GM04503 (cell line): ENCODE measurements at places on chromosomes 12 and 14.

DNA sequence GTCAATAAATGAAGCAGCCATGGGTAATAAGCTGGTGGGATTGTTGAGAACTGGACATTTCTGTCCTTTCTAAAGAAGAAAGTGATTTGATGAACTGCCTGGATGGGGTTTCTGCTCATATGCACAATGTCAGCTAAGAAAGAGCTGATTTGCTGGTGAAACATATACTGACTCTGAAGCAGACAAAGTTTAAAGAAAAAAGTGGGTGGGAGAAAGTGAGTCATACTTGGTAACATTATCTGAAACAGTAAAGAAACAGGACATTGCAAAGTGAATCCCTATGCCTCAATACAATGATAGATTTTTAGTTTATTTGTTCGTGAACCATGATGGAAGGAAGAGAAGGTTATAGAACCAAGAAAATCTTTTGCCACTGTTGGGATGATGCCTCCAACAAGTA, 95.6 kb upstream of the DNM1L start:
- no peak for DNase-seq

- no peak for DNase-seq
Observed at GRCh38 chr14:72894623-72895378, 900 bp upstream of the DPF3 start.

- DNase-seq: no peak
Observed at GRCh38 chr12:12954356-12954755, 2.4 kb upstream of the GPRC5D start.

- DNase-seq: no peak
Observed at GRCh38 chr14:68741477-68741791, 51.4 kb downstream of the ZFP36L1 start.

DNA sequence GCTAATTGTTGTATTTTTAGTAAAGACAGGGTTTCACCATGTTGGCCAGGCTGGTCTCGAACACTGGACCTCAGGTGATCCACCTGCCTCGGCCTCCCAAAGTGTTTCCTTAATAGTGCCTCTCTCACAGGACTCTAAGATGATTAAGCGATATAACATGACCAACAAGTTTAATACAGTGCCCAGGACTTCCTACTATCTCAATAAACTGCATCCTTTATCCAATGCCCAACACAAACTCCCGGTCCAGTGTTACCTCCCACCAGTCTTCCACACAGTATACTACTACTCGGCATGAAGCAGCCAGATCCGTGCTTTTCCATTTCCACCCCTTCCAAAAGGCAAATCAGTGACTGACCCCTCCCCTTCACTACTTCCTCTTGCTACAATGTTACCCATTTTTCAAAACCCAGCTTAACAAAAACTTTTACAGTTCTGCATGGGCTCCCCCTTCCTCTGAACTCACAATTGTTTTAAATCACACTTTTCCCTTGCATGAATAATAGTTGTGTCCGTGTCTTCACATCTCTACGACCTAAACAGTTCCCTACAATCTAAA, 900 bp downstream of the NOP2 start:
- no peak for DNase-seq

GRCh38 chr12:54663603-54664002, 15.4 kb upstream of the DCD start:
- no peak for DNase-seq

- DNase-seq: no peak
Observed at GRCh38 chr12:1781772-1782171, 38.6 kb upstream of the LRTM2 start.

- DNase-seq: no peak
Observed at GRCh38 chr12:4202487-4202886, 71.1 kb upstream of the CCND2 start.

GRCh38 chr12:117334855-117335587, 26.4 kb downstream of the NOS1 start:
- no peak for DNase-seq

- no peak for DNase-seq
Observed at GRCh38 chr12:108193917-108194316, 64.8 kb downstream of the WSCD2 start.

GRCh38 chr14:104900639-104901512, 23.8 kb upstream of the PLD4 start:
- DNase-seq: no peak

- DNase-seq: no peak
Observed at GRCh38 chr12:109695961-109696461, 17.6 kb upstream of the FAM222A start.

DNA sequence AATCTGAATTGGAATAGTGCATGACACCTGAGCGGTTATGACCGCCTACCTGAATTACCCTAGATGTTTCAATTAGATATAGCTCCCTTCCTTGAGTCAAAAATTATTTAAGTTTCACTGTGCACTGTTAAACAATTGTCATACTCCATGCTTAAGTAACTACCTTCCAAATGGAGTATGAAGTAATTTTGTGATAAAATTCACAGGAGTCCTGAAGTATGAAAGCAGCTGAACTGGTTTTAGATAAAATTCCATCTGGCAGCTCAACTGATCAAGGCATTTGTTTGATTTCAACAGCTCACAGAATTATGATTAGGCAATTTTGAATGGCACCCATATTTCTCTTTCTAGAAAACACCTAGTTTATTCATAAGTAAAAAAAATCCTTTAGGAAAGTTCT, 19.5 kb downstream of the PRICKLE1 start:
- no peak for DNase-seq

DNA sequence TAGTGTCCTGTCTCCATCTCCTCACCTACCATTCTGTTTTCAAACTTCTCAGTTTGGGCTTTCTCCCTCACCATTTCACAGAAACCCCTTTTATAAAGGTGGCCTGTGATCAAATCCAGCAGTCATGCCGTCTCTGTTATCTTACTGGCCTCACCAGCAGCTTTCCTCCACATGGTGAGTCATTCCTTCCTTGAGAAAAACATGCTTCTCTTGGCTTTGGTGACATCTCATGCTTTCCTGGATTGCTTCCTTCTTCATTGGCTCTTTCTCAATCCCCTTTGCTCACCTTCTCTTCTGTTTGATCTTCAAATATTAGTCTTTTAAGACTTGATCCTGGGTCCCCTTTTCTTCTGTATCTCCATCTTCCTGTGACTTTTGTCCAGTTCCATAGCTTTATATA, 164.9 kb downstream of the ANO4 start:
- peak; percentile 39 for DNase-seq

- DNase-seq: no peak
Observed at GRCh38 chr12:61524851-61525250, 735.4 kb upstream of the USP15 start.

GRCh38 chr14:66782853-66783252, 274.9 kb downstream of the GPHN start:
- no peak for DNase-seq

DNA sequence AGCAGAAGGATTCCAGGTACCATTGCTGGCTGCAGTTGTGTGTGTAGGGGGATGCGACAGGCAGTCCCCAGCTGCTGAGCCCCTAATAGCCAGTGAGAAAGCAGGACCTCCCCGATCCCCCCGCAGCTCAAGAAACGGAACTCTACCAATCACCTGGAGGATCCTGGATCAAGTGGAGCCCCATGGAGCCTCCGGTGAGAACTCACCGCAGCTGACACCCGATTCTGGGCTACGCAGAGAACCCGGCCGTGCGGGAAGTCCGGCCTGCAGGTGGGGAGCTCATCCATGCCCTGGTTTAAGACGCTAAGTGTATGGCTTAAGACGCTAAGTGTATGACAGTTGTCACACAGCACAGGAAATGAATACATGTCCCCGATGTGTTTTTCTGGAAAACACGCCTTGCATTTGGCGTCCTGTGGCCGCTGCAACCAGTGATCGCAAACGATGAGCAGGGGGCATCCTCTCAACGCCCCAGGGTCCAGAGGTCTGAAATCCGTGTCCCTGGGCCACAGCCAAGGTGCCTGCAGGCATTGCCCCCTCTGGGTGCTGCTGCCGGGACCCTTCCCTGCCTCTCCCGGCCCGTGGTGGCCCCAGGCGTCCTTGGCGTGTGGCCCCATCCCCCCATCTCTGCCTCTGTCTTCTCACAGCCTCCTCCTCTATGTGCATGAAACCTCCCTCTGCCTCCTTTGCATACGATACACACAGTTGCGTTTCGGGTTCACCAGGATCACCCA, 75.1 kb downstream of the KIF26A start:
- no peak for DNase-seq

DNA sequence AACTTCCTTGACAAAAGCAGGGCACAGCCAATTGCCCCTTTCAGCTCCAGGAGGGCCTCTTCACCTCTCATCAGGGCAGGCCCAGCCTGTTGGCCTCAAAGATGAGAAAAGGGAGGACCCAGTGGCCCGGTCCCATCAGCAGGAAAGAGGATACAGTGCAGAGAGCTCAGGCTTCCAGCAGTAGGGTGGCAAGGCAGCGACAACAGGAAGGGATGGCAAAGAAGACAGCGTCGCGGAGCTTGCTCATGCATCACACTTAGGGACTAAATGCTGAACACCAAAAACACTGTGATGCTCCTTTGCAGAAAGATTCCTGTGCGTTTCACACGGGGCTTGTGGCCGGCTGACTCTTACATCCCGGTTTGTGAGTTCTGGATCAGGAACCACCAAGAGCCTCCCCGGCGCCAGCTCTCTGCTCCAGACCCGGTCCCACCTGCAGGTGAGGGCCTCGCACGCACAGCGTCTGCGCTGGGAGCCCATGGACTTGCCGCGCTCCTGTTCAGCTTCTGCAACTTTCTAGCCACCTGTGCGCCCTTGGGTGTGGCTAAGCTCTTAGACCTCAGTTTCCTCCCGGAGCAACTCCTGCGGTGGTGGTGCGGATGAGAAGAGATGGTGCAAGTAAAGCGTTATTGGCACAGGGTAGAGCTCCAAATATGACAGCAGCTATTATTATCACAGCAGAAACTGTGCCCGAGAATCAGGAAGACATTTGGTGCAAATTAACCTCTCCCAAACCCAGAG, 15.3 kb upstream of the BCL7A start:
- DNase-seq: no peak

DNA sequence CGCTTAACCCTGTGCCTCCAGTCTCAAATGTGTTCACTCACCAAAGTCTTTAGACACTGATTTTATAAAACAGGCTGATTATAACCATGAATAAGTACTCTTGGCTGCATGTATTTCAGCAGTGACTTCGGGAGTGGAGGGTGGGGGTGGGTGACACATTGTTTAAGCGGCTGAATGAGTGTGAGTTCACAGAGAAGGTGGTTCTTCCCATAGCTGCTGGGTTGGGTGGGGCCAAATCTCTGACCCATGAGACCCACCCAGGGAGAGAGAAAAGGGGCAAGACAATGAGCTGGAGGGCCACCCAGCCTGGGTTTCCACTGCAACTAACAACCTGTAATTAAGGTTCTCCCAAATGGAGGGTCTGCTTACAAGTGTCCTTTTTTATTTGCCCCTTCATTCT, 96.4 kb downstream of the SYNE3 start:
- no peak for DNase-seq

- no peak for DNase-seq
Observed at GRCh38 chr14:70333289-70333688, 26.2 kb downstream of the COX16 start.

GRCh38 chr12:57243521-57244311, 7.3 kb downstream of the STAC3 start:
- no peak for DNase-seq

GRCh38 chr12:54404061-54405004, 14.7 kb downstream of the ITGA5 start:
- no peak for DNase-seq

- DNase-seq: no peak
Observed at GRCh38 chr12:104864668-104865067, 93.4 kb downstream of the SLC41A2 start.

DNA sequence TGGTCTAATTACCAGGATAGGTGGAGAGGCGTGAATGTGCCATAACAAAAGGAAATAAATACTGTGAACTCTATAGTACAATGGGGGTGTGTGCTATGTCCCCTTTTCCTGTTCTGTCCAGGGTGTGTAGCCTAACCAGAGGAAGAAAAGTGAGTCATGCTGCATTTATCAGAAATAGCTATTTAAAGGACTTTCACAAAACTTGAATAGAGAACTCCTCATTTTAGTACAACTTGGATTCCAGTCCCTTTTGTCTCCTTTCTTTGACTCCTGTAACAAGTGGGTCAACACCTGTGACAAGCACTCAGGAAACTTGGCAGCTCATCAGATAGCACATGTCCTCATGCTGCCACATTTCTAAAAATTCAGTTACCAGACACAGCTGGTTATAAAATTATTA, 123.4 kb downstream of the CCDC91 start:
- DNase-seq: peak; percentile 3

- no peak for DNase-seq
Observed at GRCh38 chr14:94036313-94037167, 10.4 kb downstream of the OTUB2 start.

DNA sequence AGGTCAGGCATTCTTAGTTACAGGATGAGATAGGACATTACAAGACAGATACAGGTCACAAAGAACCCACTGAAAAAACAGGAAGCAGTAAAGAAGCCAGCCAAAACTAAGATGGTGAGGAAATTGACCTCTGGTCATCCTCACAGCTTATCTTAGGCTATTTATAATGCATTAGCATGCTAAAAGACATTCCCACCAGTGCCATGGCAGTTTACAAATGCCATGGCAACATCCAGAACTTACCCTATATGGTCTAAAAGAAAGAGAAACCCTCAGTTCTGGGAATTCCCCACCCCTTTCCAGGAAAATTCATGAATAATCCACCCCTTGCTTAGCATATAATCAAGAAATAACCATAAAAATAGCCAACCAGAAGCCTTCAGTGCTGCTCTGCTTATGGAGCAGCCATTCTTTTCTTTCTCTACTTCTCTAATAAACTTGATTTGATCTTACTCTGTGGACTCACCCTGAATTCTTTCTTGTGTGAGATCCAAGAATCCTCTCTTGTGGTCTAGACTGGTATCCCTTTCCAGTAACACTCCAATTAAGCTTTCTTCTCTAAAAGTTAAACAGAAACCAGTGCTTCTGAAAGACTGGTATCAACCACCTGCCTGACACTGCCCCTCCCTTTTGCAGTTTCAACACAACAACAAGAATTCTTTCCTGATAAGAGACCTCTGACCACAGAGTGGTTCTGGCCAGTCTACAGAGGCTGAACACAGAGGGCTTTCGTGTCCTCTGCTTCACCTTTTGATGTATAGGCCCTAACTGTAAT, 86.9 kb downstream of the BCAT1 start:
- DNase-seq: no peak

DNA sequence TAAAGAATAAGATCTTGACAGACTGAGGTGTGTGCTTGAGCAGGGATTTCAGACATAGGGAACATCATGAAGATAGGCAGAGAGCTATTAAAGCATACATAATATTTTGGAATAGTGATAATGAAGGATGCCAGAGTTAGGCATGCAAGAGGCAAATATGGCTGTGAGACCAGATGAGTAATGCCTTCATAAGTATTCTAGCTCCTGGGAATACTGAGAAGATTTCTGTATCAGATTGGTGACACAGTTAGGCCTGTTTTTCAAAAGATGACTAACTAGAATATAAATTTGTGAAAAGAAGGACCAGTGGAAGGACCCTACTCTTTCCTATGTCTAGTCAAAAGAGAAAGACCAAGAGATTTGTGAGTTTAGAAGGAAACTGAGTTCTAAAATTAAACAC, 108.8 kb downstream of the TXNDC16 start:
- DNase-seq: no peak

- no peak for DNase-seq
Observed at GRCh38 chr12:63882844-63883243, 38.3 kb downstream of the SRGAP1 start.
